ENCODE measurements at places on chromosomes 2 and 18.

DNA sequence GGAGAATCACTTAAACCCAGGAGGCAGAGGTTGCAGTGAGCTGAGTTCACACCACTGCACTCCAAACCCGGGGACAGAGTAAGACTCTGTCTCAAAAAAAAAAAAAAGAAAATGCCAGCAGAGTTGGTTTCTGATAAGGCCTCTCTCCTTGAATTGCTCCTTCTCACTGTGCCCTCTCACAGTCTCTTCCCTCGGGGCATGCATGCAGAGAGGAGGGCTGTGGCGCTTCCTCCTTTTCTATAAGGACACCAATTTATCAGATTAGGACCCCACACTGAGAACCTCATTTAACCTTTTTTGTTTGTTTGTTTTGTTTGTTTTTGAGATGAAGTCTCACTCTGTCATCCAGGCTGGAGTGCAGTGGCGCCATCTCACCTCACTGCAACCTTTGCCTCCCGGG lies 110.5 kb downstream of the ZFP36L2 start:
- no peak for DNase-seq

DNA sequence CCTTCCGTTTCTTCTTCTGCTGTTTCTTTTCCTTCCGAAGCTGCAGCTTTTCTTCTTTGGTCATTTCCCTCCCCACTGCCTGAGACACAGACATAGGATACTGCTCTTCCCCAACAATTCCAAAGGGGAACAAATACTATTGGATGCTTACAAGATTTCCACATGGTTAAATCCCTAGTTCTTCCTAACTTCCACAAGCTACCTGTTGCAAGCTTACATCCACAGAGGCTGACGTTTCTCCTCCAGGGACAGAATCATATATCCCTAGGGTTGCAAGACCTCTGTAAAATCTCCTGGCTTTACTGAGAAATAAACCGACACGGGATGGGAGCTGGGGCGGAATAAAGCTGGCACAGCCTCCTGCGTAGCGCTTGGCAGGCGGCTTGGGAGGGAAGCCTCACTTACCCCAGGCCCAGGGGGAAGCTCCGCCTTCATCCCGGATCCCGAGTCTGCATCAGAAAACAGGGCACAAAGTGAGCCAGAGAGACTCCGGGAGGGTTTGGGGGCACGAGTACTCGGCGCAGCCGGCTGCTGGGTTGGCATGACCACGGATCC lies 590 bp downstream of the EIF2B4 start:
- DNase-seq: no peak

DNA sequence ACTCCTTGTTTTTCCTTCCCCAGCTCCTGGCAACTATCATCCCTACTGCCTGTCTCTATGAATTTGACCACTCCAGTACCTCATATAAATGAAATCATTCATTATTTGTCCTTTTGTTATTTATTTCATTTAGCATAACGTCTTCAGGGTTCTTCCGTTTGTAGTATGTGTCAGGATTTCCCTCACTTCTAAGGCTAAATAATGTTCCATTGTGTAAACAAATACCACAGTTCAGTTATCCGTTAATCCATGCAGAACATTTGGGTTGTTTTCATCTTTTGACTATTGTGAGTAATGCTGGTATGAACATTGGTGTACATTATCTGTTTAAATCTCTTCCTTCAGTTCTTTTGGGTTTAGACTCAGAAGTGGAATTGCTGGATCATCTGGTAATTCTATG lies 18.8 kb downstream of the DYNC2LI1 start:
- no peak for DNase-seq

- no peak for DNase-seq
These were observed 58.5 kb upstream of the ARHGAP15 start for GRCh38 chr2:143070704-143071103.

GRCh38 chr2:74836675-74837401 lies 2.9 kb downstream of the HK2 start:
- no peak for DNase-seq

DNA sequence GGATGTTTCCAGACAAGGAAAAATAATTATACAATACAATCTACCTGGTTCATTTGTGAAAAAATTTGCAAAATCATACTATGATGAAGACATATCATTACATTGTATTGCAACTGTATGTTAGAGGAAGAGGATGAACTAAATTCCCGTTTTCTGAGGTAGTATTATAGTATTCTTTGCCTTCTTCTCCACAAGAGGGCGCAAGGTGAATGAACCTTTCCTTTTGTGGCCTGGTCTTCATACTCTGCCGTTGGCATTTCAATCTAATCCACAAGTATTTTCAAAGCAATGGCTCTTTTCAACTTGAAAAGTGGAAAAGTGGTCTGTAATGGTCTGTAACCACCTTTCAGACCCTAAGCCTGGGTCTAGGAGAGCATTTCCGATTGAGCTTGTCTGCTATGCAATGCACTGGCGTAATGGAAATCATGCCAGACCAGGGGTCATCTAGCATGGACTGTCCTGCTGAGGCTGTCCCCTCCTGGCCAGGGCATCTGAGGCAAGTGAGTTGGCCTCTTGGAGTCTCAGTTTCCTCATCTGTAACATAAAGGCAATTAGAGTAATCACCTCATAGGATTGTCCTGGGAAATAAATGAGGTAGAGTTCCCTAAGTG lies 30.8 kb upstream of the ZNF396 start:
- DNase-seq: peak; percentile 8

DNA sequence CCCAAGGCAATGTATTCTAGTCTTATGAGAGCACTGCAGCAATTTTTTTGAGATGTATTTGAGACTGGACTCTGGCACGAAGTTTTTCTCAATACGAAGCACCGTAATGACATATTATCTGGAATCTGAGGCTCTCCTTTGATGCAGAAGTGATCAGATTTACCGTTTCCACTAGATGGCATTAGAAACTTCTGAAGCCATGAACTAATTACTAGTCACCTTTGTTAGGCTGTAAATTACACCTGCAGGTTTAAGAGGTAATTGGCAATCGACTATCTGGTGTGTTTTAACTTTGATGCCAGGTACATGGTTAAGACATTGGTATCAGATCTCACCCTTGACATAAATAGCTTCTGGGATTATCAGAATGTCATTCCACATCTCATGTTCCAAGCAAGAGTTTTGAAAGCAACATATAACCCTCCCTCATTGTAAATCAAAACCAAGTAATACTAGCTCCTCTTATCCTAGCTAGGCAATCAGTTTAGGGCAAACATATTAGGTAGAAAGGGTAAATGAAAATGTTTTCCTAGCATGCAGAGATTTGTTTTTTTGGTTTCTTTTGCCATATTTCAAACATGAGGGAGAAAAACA lies 254.6 kb upstream of the SPRED2 start:
- DNase-seq: no peak

DNA sequence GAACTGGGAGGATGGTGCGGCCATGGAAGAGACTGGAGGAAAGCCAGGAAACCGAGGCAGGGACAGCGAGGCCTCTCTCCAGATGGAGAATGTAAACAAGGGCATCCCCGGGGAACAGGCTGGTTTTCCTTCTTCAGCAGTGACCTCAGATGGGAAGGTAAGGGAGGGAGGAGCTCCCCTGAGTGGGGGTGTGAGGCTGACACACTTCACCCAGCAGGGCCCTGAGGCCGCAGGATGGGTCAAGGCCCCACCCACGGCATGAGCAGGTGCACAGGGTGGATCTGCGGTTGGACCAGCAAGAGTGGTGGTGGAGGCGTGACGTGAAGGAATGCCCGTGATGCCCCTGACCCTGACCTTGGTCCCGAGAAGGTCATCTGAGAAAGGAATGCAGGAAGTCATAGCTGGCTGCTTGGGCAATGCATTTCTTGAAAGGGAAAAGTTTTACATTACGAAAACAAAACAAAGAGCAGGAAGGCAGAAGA lies 48.1 kb downstream of the ADCY3 start:
- DNase-seq: no peak

DNA sequence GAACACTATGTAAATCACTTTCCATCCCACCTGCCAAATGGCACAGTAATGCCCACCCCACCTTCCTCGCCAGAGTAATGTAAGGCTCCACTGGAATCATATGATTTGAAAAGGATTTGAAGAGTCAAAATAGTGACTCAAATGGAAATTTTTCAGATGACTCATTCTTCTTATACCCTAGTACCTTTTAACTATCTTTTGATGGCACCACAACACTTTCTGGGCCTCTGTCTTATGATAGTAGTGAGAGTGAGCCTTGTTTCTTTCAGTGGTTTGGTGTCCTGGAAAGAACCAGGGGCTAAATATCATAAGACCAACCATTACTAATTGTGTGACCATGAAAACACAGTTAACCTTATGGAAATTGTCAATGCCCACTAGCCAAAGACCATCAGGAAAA lies 235.4 kb upstream of the SLC14A2 start:
- DNase-seq: no peak

DNA sequence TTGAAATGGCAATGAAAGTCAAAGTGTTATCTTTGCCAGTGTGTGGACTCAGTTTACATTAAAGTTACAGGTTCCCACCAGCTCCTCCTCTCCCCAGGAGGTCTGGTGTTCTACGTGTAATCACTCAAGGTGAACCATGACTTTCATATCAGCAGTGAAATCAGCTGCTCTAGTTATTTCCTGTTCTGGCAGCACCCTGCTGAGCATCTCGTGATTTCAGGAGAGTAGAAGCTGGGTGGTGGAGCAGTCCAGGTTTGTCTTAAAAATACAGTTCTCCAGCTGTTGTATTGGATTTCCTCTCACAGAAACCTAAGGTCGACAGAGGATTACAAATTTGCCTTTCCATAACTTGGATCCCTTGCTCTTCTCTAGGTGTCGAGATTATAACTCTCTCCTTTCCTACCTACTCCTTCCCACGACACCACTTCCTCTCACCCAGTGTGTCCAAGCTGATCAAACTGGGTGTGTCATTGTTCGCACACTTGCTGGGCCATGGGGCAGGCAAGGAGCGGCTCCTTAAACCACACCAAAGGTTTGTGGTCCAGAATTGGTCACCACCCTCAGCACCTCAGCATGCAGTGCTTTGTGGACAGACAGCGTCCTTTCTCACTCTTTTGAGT lies 13.0 kb upstream of the ARHGAP25 start:
- no peak for DNase-seq

- no peak for DNase-seq
These were observed 4.7 kb upstream of the SLC40A1 start for GRCh38 chr2:189585226-189585756.

- DNase-seq: no peak
These were observed 31.4 kb downstream of the FECH start for GRCh38 chr18:57555134-57555533.

GRCh38 chr18:39945076-39945475 lies 2010.0 kb upstream of the PIK3C3 start:
- no peak for DNase-seq

DNA sequence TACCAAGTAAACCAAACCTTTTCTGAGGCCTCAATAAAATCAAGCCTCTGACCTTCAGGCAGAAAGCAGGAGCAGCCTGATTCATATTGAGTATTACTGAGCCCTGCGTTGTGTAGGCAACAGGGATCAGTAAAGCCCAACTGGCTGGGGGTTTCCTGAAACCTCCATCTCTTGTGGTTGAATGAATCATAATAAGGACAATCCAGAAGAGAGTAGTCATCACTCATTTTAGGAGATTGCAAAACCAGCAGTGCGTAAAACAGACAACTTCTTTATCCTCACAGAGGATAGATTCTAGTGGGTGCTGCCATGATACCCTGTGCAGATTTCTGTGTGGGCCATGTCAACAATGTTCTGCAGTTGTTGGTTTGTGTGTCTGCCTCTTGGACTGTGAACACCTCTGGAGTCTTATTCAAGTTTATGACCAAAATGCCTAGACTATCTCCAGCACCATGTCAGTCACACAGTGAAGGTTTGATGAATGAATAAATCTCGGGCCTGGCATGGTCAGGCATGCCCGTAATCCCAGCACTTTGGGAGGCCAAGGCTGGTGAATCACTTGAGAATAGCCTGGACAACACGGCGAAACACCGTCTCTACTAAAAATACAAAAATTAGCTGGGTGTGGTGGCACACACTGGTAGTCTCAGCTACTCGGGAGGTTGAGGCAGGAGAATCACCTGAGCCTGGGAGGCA lies 51.8 kb upstream of the RAB27B start:
- no peak for DNase-seq

DNA sequence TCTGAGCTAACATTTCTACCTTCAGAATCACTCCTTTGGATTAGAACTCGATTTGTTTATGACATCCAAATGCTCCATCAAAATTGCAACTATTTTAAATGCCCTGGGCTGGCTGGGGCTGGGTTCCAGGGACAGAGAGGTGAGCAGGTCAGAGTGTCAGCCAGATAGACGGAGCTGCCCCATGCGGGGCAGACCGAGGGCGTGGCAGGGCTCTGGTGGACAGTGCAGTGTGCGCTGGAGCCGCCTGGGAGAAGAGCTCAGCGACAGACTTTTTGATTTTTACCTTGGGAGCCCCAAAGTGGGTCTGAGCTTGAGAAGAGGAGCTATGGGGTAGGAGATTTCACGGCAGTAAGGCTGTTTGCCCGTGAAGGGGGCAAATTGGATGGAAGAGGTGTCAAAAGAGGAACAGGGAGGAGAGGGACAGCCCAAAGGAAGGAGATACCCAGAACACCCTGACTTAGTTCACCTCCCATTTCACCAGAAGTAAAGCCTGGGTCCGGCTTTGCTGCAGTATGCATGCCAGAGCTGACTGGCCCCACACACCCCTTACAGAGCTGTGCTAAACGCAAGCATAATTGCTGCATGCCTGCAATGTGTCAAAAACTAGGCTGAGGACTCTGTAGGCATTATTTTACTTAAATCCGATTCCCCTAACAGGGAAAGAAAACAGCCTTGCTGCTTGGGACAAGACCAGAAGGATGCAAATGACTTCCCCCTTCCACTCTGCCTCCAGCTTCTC lies 33.7 kb downstream of the EN1 start:
- DNase-seq: no peak

DNA sequence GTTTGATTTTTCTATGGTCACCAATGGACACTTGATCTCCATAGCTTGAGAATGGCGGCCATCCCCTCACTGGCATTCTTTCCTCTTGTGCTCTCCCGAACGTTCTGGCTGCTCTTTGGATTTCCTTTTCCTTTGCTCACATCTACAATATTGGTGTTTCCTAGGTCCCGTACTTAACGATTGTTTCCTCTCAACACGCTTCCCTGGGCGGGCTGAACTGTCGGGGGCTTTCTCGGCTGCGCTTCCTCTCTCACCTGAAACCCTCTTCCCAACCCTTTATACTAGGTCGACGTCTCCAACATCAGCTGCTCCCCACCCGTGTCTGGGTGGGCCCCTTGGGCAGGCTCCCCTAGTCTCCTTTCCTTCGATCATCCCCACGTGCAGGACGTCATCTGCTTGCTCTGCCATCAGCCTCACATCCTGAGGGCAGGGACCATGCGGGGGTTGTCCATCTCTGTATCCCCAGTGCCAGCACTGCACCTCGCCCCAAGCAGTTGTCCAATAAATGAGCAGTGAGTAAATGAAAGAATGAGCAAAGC lies 634 bp upstream of the DIS3L2 start:
- no peak for DNase-seq

DNA sequence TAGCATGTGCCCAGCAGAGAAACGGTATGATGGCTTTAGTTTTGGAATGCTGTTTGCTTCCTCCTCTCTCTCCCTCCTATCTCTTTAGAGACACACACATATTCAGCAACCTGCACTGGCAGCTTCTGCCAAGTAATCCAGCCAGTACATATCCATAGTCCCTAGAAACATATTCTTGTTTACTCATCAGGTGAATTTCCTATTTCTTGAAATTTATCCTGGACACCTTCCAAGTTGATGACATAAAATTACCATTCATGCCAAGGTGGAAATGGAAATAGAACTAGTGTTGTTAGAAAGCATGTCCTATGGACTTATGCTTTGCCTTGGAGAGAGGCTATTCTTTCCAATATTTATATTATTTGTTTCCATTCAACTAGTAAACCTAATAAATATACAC lies 50.9 kb upstream of the RGPD4 start:
- no peak for DNase-seq

Data from activated T-helper 1 cell treated with anti-CD3 and anti-CD28 coated beads, Interleukin-2, amount 50 U/mL, for 16 hours (primary cell).